ENCODE measurements at places on chromosomes 2 and 18. TPM values are rescaled to one million over a fixed set of nuclear protein-coding genes. Genes with fewer than 3 reads are reported as not detected.

- DNase-seq, result no peak
- H3K4me3 ChIP-seq, result no peak overlapping the region
- H3K27me3 ChIP-seq, result no peaks in the 10 kb centered on the region
- H3K4me1 ChIP-seq, result no peaks in the 10 kb centered on the region
- H3K27ac ChIP-seq, result no peak overlapping the region
These were observed 102.8 kb downstream of the ICOS start for GRCh38 chr2:204039298-204039838.

DNA sequence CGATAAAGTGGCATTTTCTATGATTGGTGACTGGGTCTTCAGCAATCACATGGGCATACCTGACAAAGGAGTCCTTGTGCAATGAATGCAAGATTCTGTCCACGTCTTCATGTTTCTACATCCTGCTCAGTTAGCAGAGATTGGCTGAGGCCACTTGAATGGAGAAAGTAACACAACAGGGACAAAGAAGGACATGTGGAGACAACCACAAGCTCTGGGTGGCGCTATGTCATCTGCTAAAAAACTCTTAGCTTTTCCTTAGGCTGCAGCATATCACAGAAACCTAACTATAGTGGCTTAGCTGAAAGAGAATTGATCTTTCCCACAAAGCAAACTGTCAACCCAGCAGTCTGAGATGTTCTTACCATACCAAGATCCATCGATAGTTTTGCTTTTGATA, 1109.7 kb downstream of the SOCS6 start:
- H3K4me3 ChIP-seq, result no peak overlapping the region
- no peaks in the 10 kb centered on the region for H3K36me3 ChIP-seq
- no peaks in the 10 kb centered on the region for H3K4me1 ChIP-seq
- H3K27ac ChIP-seq, result no peak overlapping the region
- DNase-seq, result no peak
- no peaks in the 10 kb centered on the region for H3K27me3 ChIP-seq

LAMA1 gene
- total RNA-seq, result not detected

KCNE4 gene
- total RNA-seq, result not detected

DNA sequence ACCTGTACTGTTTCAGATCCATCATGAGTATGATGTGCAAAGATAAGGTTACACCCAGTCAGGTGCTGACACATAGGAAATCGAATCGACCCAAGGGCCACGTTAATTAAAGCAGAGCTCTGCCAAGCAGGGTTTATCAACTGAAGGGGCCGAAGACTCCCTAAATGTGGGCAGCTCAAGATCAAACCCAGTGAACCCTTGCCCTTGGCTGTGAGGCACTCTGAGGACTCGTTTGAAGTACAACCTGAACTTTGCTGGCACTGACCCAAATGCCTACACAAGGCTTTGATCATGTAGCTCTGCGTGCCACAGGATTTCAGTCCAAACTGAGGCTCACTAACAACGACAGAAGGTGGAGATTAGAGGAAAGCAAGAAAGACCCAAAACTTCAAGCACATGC, 352.1 kb downstream of the MTX2 start:
- no peaks in the 10 kb centered on the region for H3K4me1 ChIP-seq
- no peaks in the 10 kb centered on the region for H3K27me3 ChIP-seq
- DNase-seq, result no peak
- H3K36me3 ChIP-seq, result no peaks in the 10 kb centered on the region

WDR75 gene
- 101 TPM for total RNA-seq

- H3K36me3 ChIP-seq, result no peaks in the 10 kb centered on the region
- H3K27me3 ChIP-seq, result peaks cover 5% of the 10 kb centered on the region
- no peak overlapping the region for H3K4me3 ChIP-seq
These were observed 67.8 kb upstream of the ARL4C start for GRCh38 chr2:234564699-234565098.

ANKRD29 gene
- not detected for total RNA-seq

DNA sequence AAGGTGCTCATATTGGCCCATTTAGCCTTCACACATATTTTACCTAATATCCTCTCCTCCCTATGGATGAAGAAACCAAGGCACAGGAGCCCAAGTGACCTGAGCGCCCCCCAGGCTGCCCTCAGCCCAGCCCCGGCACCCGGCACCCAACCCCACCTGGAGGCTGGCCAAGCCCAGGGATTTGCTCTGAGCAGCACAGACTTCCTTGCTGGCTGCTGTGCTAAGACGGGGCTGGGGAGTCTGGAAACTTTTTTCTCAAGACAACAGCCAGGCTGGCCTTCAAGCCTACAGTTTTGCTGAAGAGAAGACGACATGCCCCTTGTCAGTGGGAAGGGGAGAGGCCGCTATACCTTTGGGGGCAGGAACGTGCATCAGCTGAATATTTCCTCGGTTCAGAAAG, 52.7 kb upstream of the LAMA1 start:
- no peaks in the 10 kb centered on the region for H3K36me3 ChIP-seq
- no peaks in the 10 kb centered on the region for H3K27me3 ChIP-seq
- no peaks in the 10 kb centered on the region for H3K4me1 ChIP-seq
- no peak overlapping the region for H3K27ac ChIP-seq

KIF3C gene
- total RNA-seq, result 5.5 TPM

DNA sequence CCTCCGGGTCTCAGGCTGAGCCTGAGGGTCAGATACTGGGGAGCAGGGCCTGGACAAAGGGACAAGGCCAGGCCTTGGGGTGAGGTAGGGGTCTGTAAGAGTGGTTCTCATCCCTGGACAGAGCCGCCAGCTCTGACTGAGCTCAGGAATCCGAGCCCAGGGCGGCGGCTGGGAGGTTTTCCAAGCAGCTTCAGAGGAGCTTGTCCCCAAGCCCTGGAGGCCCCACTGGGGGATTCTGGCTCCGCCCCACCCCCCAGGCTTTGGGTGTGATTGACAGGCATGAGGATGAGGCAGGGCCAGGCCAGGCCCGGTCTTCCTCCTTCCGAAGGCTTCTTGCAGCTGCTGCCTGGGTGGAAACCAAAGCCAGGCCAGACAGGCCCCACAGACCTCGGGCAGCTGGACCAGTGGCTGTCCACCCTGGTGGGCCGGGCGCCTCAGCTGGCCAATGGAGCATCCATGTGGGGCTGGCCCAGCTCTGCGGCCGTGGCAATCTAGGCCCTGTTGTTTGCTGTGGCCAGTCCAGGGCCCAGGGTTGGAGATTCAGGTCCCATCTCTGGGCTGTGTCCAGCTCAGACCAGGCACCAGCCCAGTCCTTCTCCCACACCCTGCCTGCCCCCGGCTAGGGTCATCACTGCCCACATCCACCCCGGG, 23.1 kb upstream of the GPC1 start:
- H3K27ac ChIP-seq, result no peak overlapping the region
- H3K27me3 ChIP-seq, result no peaks in the 10 kb centered on the region
- no peak for DNase-seq
- H3K4me1 ChIP-seq, result no peaks in the 10 kb centered on the region
- no peak overlapping the region for H3K4me3 ChIP-seq

DNA sequence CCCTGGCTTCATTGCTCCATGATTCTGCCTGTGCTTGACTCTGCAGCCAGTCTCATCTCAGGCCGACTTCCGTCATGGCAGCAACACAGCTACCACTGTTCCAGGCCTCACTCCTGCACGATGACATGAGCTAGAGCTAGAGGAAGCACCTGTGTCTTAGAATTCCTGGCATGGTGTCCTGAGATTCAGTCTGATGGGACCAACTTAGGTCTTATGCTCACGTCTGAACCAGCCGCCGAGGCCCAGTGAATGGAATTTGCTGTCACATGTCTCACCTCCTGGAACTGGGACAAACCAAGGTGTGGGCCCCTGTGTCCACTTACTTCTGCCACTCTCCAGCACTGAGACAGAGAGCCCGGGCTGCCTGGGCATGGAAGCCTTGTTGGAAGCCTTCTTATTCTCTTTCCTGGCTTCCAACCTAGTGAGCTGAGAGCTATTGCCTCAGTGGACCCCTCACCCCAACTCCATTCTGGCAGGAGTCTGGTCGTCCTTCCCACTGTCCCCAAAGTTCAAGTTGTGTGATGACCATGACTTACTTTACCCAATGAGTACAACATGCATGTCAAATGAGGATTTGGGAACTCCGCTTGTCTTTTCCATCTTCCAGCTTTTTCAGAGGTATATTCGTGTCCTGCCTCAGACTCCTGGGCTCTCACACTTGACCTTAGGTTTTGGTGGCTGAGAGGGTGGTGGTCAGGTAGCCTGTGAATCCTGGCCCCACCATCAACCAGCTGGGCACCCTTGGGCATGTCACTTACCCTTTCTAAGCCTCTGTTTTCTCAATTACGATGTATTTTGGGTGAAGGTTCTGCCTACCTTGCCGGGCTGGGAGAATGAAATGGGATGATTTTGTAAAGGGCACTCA, 39.1 kb upstream of the HS6ST1 start:
- no peaks in the 10 kb centered on the region for H3K4me1 ChIP-seq
- H3K27ac ChIP-seq, result no peak overlapping the region
- H3K27me3 ChIP-seq, result no peaks in the 10 kb centered on the region
- no peak overlapping the region for H3K4me3 ChIP-seq
- DNase-seq, result no peak

DNA sequence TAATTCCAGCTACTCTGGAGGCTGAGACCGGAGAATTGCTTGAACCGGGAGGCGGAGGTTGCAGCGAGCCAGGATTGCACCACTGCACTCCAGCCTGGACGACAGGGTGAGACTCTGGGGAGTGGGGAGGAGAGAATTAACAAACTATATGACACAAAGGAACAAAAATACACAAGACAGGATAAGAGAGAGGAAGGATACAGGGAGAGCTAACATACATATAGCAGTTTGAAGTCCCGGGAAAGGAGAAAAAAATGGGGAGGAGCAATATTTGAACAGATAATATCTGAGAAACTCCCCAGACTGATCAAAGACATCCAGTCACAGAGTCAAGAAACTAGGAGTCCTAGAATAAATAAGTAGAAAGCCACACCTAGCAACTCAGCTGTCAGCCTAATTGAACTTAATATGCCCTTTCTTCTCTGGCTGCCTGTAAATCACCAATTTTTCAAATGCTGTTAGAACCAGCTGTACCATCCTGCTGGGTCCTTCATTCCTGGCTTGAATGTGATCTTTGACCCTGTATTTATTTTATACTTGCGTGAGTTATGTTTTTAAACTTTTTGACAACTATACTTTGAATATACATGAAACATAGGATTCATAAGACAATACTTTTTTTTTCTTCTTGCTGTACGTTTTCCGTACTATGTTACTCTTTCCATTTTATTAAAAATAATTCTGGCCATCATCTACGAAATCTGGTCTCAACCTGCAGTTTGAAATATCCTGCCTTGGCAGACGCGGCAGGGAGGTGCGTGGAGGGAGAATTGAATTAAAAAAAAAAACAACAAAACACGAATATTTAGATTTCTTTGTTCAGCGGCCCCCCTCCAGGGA, 876 bp upstream of the CYP27A1 start:
- no peaks in the 10 kb centered on the region for H3K36me3 ChIP-seq
- peaks cover 9% of the 10 kb centered on the region for H3K27me3 ChIP-seq
- H3K27ac ChIP-seq, result no peak overlapping the region

DNA sequence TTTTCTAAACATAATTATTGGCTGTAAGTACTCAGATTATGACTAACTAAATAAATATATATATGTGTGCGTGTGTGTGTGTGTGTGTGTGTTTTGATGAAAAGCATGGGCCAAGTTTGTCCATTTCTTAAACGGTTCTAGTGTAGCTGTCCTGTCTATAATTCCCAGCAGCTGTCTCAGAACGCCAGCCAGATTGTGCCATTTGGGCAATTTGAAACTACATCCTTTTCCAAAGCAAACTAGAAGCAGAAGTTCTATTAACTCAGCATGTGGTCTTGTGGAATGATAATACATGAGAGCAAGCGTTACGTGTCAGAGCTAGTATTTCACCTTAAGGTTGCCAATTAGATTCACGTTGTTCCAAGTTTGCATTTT, 1.7 kb downstream of the ARHGAP28 start:
- no peak for DNase-seq
- H3K4me1 ChIP-seq, result no peaks in the 10 kb centered on the region
- H3K27me3 ChIP-seq, result no peaks in the 10 kb centered on the region
- no peak overlapping the region for H3K4me3 ChIP-seq

DNA sequence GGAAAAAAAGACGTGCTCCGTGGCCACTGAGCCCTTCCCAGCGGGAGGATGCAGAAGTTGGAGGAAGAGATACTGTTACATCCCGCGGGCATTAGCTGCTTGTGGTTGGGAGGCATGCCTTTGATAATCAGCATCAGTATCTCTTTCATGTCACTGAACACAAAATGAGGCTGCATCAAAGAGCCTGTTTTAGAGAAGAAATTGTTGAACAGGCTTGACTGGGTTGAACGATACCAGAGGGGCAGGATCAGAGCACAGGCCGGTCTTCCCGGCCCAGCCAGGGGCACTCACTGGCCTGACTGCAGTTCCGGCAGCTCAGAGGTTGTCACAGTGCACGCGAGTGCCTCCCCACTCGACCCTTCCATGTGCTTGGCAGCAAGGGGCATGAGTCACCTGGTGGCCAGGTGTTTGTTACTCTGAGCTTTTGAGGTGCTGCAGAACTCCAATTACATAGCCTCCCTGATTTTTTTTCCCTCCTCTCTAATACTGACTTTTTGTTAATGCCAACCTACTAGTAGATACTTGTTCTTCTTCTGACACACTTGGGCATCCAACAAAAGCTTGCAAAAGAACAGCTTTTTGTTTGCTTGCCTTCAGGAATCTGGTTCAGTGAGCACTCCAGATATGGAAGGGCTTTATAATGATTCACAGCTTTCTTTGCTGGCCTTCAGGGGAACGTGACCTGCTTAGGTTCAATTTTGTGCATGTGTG, 121.6 kb downstream of the VAPA start:
- no peak for DNase-seq
- no peaks in the 10 kb centered on the region for H3K27me3 ChIP-seq
- no peaks in the 10 kb centered on the region for H3K4me1 ChIP-seq
- H3K4me3 ChIP-seq, result no peak overlapping the region
- H3K36me3 ChIP-seq, result no peaks in the 10 kb centered on the region

All from CD8-positive, alpha-beta memory T cell (primary cell).